ENCODE measurements at places on chromosomes 4 and X.

DNA sequence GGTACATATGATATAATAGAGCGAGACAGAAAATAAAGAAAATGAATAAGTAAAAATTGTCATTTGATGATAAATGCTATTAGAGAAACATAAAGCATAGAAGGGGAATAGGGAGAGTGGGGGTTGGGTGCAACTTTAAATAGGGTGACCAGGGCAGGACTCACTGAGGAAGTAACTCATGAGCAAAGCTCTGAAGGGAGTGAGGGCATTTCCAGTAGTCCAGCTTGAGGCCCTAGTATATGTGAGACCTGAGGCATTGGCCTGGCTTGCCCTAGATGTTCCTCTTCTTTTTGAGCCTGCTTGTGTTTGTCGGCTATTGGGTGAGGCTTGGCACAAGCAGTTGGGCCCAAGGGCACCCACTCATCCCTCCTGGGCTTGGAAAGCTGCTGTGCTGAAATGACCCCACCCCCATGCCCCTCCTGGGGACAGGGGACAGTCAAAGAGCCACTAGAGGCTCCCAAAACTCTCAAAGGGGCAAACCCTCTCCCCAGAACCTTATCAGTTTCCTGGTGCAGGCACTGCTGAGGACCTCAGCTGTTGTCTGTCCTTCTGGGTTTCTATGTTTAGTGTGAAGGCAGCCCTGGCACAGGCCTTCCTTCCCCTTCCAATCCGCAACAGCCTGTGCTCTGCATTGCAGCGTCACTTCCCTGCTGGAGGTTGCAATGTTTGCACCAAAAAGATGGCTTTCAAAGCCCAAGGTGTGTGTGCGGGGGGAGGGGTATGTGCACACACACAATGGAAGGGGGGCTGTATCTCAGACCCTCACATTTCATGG is 40.1 kb downstream of the APLN start:
- DNase-seq, result no peak

DNA sequence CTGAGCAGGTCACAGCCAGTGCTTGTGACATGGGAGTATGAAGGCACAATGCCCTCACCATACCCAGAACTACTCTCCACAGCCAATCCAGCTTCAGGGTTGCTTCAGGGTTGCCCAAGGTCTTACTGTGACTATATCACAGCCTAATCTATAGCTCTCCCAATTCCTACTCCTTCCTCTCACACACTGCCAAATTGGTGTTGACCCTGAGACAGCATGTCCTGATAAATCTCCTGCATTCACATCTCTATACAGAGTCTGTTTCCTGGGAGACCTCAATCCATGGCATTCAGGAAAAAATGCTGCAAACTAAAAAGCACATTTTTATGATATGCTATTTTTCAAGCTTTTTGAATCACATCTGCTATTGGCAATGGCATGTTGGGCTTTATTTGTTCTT is 456.7 kb downstream of the GRID2 start:
- no peak for DNase-seq

DNA sequence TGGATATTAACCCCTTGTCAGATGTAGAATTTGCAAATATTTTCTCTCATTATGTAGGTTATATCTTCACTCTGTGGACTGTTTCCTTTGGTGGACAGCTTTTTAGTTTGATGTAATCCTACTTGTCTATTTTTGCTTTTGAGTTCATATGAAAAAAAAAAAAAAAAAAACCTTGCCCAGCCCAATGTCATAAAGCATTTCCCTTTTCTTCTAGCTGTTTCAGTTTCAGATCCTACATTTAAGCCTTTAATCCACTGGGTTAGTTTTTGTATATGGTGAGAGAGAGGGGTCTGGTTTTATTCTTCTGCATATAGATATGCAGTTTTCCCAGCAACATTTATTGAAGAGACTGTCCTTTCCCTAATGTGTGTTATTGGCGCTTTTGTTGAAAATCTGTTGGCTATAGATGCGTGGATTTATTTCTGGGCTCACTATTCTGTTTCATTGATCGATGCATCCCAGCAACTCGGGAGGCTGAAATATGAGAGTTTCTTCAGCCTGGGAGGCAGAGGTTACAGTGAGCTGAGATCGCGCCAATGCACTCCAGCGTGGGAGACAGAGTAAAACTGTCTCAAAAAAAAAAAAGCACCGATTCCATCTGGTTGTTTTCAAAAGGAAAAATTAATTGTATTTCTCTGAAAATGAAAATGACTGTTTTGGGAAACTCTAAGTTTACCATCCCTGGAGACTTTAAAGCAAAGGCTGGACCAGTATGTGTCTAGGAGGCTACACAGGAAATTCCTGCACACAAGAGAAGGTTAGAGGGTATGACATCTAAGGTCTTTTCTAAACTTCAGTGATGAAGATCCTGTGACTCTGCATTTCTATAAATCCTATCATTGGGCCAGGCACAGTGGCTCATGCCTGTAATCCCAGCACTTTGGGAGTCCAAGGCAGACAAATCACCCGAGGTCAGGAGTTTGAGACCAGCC is 35.6 kb downstream of the STEEP1 start:
- DNase-seq, result no peak

DNA sequence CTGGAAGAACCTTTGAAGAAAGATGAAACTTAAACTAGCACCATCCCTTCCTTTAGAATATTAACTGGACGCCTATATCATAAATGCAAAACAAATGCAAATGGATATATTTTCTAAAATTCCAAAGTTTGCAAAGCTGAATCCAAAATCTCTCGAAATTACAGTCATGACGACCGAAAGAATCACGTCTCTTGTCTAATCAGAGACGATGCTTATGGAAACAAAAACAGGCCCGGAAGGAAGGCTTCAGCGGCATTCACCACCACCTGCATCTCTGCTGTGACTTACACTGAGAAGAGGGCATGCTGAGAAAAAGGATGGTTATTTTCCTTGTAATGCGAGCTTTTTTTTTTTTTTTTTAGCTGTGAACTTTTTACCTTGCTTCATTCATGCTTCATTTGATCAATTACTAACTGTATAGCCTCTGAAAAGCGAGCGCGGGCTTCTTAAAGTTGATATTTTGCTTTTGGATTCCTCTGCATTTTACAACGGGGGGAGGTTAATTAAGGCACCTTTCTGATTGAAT is 209.3 kb downstream of the SOWAHB start:
- DNase-seq, result peak; percentile 13

- no peak for DNase-seq
Measured at GRCh38 chr4:36213977-36214376, 30.3 kb downstream of the ARAP2 start.

- no peak for DNase-seq
Measured at GRCh38 chrX:146186540-146186939, 368.9 kb downstream of the SLITRK2 start.

DNA sequence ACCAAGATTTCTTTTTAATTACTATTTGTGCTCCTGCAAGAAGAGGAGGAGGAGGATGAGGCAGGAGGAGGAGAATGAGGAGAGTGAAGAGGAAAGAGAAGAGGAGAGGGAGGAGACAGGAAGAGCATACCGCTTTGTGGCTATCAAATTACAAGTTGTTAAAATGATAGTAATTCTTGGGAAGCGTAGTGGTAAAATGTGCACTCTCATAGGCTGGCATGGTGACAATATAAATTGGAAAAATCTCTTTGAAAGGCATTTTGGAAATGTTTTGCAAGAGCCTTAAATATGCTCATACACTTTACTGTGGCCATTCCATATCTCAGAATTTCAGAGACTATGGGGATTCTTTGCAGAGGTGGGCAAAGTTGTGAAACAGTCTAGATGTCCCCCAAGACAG is 53.2 kb downstream of the MXRA5 start:
- no peak for DNase-seq

DNA sequence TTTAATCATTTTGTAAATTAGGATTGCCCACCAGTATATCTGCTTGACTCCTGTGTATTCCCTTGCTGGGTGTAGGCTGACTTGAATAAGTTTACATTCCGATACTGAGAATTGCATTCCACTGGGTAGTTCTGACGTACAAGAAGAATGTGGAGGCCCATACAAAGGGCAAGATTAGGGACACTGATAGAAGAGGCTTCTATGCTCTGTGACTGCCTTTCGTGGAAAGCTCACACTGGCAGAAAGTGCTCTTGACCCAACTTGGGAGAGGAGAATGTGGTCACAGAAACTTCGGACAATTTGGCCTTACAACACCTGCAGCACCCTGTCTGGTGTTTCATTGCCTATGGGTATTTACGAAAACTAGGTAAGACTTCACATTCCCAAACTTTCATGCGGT is 126.3 kb downstream of the RAPGEF2 start:
- peak; percentile 28 for DNase-seq

GRCh38 chr4:168503652-168504362 is 7.0 kb downstream of the PALLD start:
- DNase-seq, result no peak

DNA sequence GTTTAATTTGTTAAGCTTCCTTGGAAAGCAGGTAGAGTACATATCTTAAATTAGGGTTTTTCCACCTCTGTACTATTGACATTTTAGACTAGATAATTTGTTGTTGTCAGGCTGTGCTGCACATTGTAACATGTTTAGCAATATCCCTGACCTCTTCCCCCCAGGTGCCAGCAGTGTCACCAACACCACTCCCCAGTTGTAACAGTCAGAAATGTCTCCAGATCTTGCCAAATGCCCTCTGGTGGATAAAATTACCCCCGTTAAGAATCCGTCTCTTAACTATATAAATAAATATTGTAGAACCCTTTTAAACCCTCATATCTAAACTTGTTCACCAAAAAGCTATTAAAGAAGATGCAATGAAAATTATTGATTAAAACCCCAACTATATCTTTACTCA is 161.5 kb downstream of the ARHGAP6 start:
- DNase-seq, result no peak

- DNase-seq, result no peak
Measured at GRCh38 chrX:85026170-85026569, 22.5 kb downstream of the APOOL start.

GRCh38 chrX:8453611-8454010 is 11.0 kb upstream of the VCX3B start:
- DNase-seq, result no peak

Measured in Daoy (cell line).